ENCODE measurements at places on chromosomes 1 and 21. TPM values are rescaled to one million over a fixed set of nuclear protein-coding genes. Genes with fewer than 3 reads are reported as not detected.

The CELA2B gene
- polyA plus RNA-seq, result not detected

The EEIG2 gene
- 5.3 TPM for polyA plus RNA-seq

The WNT3A gene
- polyA plus RNA-seq, result not detected

The ALDH4A1 gene
- 52.0 TPM for polyA plus RNA-seq

The PDC gene
- not detected for polyA plus RNA-seq

The FAAP20 gene
- polyA plus RNA-seq, result 112 TPM

The S100A6 gene
- 341 TPM for polyA plus RNA-seq

The IL20 gene
- polyA plus RNA-seq, result not detected

The HEYL gene
- polyA plus RNA-seq, result 10.7 TPM

The SUCO gene
- 8.6 TPM for polyA plus RNA-seq

The COL18A1 gene
- 31.5 TPM for polyA plus RNA-seq

The ACTL8 gene
- not detected for polyA plus RNA-seq

The TNNT2 gene
- 11.5 TPM for polyA plus RNA-seq

The LYPD8 gene
- polyA plus RNA-seq, result 1.1 TPM

The NR1I3 gene
- not detected for polyA plus RNA-seq

The OR2L3 gene
- polyA plus RNA-seq, result not detected

The PWP2 gene
- polyA plus RNA-seq, result 1.8 TPM

The CCDC185 gene
- not detected for polyA plus RNA-seq

The IL12RB2 gene
- 0.51 TPM for polyA plus RNA-seq

The RNF186 gene
- 0.98 TPM for polyA plus RNA-seq

The GUCA2B gene
- polyA plus RNA-seq, result not detected

The ATP6V1G3 gene
- polyA plus RNA-seq, result not detected

The LCE1A gene
- polyA plus RNA-seq, result not detected

The ADSS2 gene
- 19.3 TPM for polyA plus RNA-seq

The GNG4 gene
- polyA plus RNA-seq, result 280 TPM

The CRB1 gene
- 3.8 TPM for polyA plus RNA-seq

The E2F2 gene
- polyA plus RNA-seq, result 10.2 TPM

The PCP4 gene
- polyA plus RNA-seq, result 45.1 TPM

The MCOLN2 gene
- polyA plus RNA-seq, result not detected

The SPRR2G gene
- not detected for polyA plus RNA-seq

The MTHFR gene
- 13.4 TPM for polyA plus RNA-seq

The WNT2B gene
- 0.68 TPM for polyA plus RNA-seq

The OR2T27 gene
- polyA plus RNA-seq, result not detected

The RGS4 gene
- 50.7 TPM for polyA plus RNA-seq

The PRKAA2 gene
- polyA plus RNA-seq, result 0.48 TPM

The PCP4L1 gene
- 5.2 TPM for polyA plus RNA-seq

The COL24A1 gene
- not detected for polyA plus RNA-seq

The UBE2U gene
- polyA plus RNA-seq, result not detected

The FOXE3 gene
- 0.95 TPM for polyA plus RNA-seq

The S100A14 gene
- polyA plus RNA-seq, result 0.39 TPM

The RPTN gene
- polyA plus RNA-seq, result not detected
